ENCODE measurements at places on chromosomes 1 and 21.

DNA sequence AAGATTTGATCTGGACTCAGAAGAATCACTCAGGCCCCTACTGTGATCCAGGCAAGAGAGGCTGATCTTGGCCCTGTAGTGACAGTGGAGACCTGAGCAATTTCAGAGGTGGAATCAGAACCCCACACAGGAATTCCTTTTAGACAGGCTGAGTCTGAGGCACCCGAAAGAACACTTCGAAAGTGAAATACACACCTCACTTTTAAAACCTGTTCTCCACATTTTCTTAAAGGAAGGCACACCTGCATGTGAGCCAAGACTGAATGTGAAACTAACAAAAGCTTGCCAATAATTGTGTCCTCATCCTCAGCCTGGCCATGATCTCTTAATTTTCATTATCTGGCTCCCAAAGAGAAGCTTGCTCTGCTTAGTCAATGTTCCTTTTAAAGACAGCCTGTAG is 32.2 kb downstream of the SIPA1L2 start:
- DNase-seq, result no peak

GRCh38 chr1:217272385-217272784 is 358.5 kb downstream of the GPATCH2 start:
- DNase-seq, result no peak

DNA sequence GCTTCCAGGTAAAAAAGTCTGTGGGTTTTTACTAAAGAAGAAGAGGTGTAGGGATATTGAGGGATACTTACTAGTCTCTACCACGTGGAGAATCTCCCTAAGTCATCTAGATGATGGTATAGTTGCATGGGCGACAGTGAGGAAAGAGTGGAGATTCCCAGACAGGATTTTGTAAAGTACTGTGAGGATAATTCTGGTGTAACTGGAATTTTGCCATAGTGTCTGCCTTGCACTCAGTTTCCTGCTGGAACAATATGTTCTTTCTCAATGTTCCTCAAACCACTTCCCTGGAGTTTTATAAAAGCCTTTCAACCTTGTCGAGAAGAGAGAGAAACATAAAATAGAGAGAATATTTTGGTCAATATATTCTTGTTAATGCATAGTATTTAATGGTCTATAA is 95.1 kb upstream of the WLS start:
- no peak for DNase-seq

DNA sequence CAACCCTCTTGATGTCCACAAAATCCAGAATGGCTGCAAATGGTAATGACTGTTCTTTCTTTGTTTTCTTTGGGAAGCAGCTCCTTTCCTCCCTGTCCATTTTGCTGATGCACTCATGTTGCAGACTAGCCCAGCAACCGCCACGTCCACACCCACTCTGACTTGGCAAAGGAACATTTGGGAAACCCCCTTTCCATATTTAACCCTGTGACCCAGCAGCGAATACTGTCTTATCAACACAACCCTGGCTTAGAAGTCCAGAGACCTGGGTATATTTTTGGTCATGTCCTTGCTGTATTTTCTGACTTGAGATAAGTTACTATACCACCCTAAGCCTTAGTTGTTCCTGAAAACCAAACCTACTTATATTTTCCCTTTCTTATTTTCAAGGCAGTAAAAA is 18.1 kb upstream of the SHE start:
- no peak for DNase-seq

DNA sequence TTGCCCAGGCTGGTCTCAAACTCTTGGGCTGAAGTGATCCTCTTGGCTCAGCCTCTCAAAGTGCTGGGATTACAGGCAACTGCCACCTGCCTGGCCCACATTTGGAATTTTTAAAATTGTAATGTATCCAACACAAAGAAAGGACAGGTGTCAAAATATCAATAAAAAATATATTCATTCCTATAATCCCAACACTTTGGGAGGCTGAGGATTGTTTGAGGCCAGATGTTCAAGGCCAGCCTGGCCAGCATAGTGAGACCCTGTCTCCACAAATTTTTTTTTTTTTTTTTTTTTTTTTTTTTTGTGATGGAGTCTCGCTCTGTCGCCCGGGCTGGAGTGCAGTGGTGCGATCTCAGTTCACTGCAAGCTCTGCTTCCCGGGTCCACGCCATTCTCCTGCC is 10.0 kb downstream of the HES2 start:
- DNase-seq, result no peak

Data from SK-N-DZ (cell line).